Astrocyte (in vitro differentiated cells and primary cell): ENCODE measurements at places on chromosomes 5 and 9. TPM values are rescaled to one million over a fixed set of nuclear protein-coding genes. Genes with fewer than 3 reads are reported as not detected.

GALNT12 gene
- 1.7 TPM in 2 replicates for total RNA-seq

DNA sequence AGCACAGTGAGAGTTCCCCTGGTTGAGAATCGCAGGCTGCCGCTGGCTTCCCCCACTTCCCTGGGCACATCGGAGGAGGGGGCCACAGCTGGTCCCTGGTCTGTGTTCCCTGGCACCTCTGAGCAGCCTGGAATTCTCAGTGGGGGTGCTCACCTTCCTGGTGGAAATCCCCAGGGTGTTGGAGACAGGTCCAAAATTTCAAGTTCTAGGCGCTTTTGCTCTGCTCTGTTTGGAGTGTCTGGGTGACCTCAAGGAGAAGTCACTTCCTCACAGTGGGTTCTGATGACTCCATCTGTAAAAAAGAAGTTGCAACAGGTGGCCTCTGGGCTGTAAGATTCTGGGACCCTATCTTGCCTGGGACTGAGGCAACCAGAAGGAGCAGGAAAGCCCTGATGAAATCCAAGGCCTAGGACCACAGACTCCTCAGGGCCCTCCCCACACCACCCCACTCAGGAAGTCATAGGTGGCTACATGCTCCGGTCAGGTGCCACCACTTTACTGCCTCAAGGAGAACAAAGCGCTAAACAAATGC lies at the start of gene TRAF1:
Gene TRAF1, minus strand, starts transcription at position 400 of the 532 bp plus-strand sequence. CDS start 721 bp downstream, outside the sequence.
- no peak for DNase-seq

DNA sequence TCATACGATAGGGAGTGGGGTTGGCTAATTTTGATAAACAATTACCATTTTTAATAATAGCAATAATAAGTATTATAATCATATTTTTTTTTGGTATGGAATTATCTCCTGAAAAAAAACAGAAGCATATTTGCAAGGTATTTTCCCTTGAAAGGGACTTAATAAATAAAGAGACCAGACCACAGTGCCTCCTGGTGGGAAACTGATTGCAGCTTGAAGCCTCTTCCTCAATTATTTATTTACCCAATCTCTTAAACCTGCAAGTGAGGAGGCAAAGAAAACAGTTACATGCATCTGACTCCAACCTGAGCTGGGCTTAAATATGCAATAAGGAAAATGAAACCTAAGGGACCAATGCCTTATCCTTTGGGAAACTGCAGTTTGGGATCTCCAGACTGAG lies 388.1 kb upstream of the ACO1 start:
- DNase-seq: no peak

DNA sequence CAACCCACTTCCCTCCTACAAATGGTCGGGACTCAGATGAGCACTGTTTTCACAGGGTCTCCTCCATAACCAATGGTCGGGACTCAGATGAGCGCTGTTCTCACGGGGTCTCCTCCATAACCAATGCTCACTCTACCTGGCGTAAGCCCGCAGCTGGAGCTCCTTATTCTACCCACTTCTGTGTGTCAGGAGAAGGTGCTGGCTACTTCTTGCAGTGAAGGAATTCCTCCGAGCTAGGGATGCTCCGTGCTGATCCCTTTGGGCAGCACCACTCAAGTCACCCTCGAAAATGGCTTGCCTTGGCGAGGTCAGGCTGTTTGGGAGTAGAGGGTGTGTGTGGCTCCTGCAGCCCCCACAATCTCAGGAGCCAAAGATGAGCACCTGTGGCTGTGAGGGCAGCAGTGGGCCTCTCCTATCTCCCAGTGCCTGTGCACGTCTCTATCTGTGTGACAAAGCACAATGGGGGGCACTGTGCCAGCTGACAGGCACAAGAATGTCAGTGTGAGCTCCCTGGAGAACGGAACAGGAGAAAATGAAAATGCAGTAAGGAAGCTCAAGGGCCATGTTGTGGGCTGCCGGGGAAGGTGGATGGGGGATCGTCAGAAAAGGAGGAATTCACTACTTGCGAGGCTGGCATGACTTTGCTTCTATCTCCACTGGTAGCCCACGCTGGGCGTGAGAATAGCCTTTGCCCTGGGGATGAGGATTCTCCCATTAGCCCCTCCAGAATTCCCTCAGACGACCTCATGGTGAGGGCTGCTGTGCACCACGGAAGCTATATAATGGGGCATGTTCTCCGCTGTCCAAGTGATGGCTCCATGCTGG lies 3.9 kb upstream of the BTNL9 start:
- DNase-seq: no peak

DRD1 gene
- 0.14 and 0.23 TPM in 2 replicates for total RNA-seq

DNA sequence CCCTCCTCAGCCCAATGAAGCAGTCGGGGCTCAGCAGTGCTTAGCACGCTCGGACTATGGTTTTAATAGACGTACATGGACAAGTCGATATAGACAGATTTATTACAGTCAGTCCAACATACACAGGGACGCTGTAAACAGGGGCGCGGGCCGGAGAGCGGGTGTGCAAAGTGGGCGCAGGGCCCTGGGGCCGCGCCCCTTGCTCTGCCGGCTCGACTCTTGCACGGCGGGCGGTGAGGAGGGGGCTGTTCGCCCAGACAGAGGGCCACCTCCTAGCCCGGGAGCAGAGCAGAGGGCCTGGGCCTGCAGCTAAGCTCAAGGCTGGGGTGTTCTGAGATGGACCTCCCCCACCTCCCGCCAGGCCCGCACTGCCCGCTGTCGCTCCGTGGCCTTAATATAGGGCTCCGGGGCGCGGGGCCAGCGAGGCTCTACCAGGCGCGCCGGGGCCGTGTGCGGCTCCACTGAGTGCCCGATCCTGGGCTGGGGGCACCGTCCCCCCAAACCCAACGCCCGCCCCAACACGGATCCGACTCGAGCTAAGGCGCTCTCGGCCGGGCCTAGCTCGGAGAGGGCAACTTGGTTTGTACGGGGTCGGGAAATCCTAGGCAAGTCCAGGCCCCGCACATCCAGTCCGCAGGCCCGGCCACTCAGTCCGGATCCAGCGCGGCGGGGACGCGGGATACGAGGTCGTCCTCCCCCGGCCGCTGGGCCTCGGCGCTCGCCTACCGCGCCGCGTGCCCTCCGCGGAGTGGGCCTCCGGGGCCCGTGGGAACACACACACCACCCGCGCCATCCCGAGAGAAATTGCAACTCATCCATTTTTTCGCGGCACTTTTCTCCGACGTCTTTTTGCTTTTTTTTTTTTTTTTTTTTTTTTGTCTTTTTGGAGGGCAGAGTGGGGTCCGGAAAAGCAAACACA lies 6.1 kb downstream of the PITX1 start:
- no peak for DNase-seq

DNA sequence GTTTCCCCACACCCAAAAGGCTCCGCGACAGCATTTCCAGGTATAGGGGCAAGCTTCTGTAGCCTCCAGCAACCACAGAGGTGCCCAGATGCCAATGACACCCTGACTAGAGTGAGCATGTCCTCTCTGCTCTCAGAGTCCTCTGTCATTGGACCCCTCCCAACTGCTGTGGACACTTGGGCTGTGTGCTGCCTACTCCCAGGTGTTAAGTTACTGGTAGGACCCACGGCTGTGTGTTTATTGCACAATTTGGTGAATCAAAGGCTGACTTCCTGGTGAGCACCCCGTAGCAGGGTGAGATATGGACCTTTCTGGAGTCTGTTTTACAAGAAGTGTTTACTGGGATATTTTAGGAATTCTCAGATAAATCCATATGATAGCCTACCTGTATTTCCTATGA lies 36.0 kb downstream of the SH3GL2 start:
- no peak for DNase-seq
